ENCODE measurements at places on chromosomes 2 and 18.

DNA sequence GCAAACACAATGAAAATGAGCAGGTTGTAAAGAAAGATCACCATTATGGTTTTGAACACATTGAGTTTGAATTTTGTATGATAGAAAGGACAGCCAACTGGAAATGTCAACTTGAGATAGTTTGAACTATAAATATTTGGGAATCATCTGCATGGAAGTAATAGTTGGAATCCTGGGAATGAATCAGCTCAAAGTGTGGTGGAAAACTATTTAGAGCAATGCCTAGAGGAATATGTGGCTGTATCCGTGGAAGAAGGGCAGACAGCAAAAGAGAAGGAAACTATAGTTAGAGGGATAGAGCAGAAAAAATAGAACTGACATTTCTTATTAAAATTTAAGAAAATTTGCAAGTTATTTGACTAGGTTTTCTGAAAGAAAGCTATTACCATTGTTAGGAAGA is 112.5 kb upstream of the OTX1 start:
- DNase-seq, result no peak

- DNase-seq, result no peak
Measured at GRCh38 chr2:161355983-161356382, 47.8 kb downstream of the PSMD14 start.

GRCh38 chr18:30302181-30302580 is 740.4 kb downstream of the DSC3 start:
- DNase-seq, result no peak

DNA sequence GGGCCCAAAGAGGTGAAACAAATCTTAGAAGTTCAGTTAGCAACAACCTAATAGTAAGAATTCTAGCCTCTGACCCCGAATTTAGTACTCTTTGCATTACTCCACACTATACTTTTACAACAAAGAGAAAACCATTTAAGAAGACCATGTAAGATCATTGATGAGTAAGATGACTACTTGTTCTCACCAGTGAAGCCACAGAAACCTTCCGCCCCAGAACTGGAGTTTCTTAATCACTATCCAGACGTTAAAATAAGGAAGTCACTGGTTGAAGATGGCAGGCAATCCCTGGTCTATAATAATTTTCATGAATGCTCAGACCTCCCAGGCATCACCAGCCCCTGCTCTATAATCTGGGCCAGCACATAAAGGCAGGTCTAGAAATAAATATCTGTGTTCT is 95.0 kb downstream of the TMEM163 start:
- DNase-seq, result no peak

DNA sequence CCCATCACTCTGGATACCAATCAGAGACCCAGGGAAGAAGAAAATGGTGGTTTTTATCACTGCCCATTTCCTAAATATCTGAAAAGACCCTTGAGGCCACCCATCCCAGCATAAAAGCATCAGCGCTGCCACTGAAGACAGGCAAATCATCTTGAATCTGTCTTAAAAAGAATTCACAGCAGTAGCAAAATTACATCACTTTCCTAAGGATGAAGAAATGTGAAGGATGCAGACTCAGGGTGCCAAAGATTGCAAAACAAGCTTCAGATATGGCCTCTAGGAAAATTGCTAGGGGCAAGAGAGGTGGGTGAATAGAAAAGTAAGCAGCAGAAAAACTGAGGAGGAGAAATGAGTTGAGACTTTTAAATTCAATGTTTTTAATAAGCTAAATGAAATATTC is 70.0 kb downstream of the SLC25A12 start:
- DNase-seq, result no peak

DNA sequence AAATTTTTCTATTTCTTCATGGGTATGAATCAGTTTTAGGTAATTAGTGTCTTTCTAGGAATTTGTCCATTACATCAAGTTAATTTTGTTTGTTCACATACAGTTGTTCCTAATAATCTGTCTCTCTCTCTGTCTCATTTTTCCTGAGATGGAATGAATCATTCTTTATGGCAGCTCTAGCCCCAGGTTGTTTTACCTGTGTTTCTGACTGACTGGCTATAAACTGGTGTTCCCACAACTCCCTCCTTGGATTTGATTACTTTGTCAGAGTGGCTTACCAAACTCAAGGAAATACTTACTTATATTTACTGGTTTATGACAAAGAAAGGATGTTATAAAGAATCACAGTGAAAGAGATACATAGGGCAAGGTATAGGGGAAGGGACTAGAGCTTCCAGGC is 15.1 kb downstream of the ADNP2 start:
- DNase-seq, result no peak

Data from kidney (tissue), 22 donors.